Left ventricle myocardium superior (tissue), 1 donor: ENCODE measurements at places on chromosomes 4 and X. TPM values are rescaled to one million over a fixed set of nuclear protein-coding genes. Genes with fewer than 3 reads are reported as not detected.

DNA sequence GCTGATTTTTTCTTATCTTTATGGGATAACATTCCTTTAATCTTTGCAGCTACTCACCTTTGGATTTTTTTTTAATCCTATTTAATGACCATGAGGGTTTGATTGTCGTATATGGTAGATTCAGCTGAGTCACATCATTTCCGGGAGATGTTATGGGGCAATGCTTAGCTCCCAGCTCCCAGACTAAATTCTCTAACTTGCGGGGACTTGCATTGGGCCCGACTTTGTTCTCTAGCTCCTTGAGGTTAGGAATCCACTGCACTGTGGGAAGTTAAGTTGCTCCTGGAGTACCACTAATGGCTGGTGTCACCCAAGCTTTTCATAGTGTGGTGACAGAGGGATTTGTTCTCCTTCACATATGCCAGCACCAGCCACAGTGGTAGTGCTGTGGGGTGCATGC is 287.4 kb downstream of the TECRL start:
- no peak for DNase-seq

GRCh38 chrX:120732461-120732860 is 102.6 kb upstream of the C1GALT1C1 start:
- no peak for DNase-seq

DNA sequence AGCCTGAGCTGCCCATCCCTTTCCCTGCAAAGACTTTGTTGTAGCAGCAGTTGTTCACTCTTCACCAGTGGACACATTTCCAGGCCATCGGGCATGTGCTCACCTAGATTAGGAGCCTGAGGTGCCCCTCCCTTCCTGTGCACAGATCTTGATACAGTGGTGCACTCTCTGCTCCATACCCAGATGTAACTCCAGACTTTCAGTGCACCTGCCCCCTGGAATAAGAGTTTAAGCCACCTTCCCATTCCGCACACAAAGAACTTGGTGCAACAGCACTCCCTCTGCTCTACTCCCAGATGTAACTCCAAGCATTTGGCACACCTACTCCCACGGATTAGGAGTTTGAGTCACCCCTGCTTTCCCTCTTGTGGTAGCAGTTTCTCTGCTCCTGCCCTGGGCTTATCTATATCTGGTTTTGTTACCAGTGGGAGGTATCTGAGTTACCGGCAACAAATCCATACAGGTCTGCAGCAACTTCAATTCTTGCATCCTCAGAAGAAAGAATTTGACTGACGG is 36.0 kb upstream of the PLK4 start:
- no peak for DNase-seq

GRCh38 chr4:42344749-42345148 is 52.5 kb upstream of the SHISA3 start:
- no peak for DNase-seq

GRCh38 chr4:110165382-110166286 is 32.8 kb downstream of the ELOVL6 start:
- no peak for DNase-seq

DNA sequence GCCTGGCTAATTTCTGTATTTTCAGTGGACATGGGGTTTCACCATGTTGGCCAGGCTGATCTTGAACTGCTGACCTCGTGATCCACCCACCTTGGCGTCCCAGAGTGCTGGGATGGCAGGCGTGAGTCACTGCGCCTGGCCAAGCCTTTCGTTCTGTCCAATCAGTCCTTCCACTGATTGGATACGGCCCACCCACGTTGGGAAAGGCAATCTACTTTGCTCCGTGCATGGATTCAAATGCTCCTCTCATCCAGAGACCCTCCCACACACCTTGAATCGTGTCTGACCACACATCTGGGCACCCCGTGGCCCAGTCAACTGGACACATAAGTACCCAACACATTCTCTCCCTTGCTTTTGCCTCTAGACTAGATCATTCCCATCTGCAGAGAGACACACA is 74.9 kb downstream of the CRLF2 start:
- no peak for DNase-seq

The NUDT9 gene
- 31.1 TPM for total RNA-seq

The TRIM2 gene
- total RNA-seq: 18.6 TPM

DNA sequence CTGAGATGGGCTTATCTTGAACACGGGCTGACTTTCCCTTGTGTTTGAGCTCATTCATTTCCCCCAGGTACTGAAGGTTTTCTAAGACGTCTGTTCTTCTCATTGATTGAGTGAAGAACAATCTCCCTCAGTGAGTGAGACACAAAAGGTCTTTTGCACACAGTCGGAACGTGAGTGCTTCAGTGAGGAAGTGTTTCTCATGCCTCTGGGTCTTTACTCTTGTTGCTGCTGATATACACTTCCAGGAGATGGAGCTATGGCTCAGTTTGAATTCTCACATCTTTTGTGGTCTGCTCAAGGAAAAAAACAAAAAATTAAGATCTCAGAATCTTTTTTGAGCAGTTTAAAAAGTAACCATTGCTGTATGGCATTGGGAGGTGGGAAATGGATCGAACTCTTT is 981.9 kb upstream of the TENM3 start:
- no peak for DNase-seq

- no peak for DNase-seq
These were observed 37.3 kb downstream of the SLIT2 start for GRCh38 chr4:20288846-20289512.
